ENCODE measurements at places on chromosomes 13 and 19.

DNA sequence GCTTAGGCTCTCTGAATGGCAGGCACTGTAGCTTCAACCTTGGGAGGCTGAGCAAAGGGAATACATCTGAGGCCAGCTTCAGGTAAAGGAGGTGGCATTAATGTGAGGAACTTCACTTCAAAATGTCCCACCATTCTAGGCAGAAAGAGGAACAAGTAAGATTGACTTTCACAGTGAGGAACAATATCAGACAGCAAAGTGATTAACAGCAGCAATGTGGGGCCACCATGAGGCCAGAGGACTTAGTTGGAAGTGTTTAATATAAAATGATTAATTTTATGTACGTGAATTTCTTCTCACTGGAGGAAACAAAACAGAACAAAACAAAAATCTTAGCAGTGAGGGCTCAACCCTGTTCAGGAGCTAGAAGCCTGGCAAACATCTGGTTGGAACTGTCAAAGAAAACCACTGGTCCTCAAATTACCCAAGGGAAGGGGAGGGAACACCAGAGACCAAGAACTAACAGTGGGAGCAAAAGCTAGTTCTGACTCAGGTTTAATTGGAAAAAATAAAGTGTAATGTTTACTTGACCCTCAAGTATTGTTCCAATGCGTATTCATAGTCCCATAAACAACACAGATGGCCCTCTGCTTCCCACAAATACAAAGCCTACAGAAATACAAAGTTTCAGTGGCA, 43.9 kb upstream of the FRY start:
- no peak for DNase-seq

GRCh38 chr19:14554382-14554812, 17.5 kb downstream of the NDUFB7 start:
- DNase-seq, result no peak

- DNase-seq, result no peak
Observed at GRCh38 chr19:10818301-10819123, 17.5 kb downstream of the TMED1 start.

GRCh38 chr19:45531349-45531748, 24.1 kb downstream of the VASP start:
- no peak for DNase-seq

- no peak for DNase-seq
Observed at GRCh38 chr13:28579322-28579721, 79.6 kb upstream of the POMP start.

DNA sequence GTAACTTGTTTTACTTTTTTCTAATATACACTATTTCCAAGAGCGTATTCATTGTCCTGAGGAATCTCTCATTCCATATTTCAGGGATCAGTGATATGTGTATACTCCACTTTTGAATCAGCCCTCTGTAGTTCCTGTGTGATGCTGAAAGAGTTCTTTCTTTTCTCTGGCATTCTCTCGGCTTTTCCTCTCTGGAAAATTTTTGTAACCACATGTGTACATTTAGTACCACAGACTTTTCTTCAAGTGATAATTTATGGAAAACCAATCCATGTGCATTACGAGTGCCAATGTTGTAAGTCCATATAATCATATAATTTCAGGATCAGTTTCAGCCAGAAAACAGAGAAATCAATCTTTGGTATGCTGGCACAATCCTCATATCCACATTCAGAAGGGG, 102.2 kb upstream of the MBNL2 start:
- DNase-seq, result no peak

DNA sequence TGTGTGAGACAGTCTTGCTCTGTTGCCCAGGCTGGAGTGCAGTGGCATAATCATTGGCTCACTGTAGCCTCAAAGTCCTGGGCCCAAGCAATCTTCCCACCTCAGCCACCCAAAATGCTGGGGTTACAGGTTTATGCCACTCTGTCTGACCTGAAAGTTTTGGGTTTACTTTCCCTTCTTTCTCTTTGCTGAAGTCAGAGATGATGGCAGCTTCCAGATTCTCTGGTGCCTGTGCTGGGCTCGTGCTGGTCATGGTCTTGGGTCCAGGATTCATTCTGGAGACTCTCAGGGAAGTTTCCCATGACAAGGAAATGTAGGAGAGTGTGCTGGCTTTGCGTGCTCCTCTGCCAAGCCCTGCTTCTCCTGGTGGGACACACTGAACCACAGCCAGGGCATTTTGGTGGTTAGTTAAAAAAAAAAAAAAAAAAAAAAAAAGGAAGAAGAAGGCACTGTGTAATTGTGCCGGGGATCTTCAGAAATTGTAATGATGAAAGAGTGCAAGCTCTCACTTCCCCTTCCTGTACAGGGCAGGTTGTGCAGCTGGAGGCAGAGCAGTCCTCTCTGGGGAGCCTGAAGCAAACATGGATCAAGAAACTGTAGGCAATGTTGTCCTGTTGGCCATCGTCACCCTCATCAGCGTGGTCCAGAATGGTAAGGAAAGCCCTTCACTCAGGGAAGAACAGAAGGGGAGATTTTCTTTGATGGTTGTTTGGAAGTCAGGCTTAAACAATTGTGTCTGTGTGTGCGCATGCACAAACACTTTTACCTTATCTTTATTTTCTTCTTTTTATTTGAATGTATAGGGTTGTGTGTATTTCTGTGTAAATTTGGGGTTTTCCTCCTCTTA, at the start of gene ALOX5AP:
Gene ALOX5AP, plus strand, starts transcription at position 519 of the 847 bp plus-strand sequence. Its CDS starts 63 bp downstream, at position 582.
- peak; percentile 27 for DNase-seq

GRCh38 chr19:42115219-42115618, 17.0 kb downstream of the POU2F2 start:
- no peak for DNase-seq

- DNase-seq, result no peak
Observed at GRCh38 chr19:46284635-46285034, 12.2 kb upstream of the HIF3A start.

GRCh38 chr19:30719189-30719998, 347.2 kb downstream of the ZNF536 start:
- DNase-seq, result no peak

DNA sequence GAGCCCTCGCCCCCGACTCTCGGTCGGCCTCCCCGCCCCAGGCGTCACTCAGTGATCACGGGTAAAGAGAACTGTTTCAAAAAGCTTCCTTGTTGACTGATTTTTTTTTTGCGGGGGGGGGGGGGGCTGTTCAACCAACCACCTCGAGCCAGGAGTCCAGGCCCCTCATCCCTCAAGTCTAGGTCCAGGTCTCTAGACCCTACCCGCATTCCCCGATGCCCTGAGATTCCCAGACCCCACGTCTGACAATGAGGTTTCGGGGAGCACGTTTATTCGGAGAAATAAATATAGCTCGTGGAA, 4.3 kb downstream of the HRC start:
- no peak for DNase-seq

DNA sequence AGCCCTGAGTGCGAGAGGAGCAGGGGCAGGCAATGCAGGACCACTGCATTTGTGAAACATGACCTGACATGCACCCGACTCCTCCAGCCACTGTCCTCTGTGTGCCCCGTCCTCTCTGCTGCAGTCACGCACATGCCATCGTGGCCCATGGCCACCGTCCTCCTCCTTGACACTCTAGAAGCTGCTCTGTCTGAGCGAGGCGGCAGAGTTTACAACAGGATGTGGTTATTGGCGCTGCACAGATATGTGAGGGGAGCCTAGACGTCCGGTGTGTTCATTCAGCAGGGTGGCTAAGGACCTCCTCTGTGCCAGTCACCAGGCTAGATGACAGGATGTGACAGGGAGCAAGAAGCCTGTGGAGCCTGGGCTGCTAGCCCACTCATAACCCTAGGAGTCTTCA, 277.8 kb downstream of the FOXO1 start:
- peak; percentile 80 for DNase-seq

GRCh38 chr13:26976313-26976712, 195.3 kb downstream of the USP12 start:
- DNase-seq, result no peak

DNA sequence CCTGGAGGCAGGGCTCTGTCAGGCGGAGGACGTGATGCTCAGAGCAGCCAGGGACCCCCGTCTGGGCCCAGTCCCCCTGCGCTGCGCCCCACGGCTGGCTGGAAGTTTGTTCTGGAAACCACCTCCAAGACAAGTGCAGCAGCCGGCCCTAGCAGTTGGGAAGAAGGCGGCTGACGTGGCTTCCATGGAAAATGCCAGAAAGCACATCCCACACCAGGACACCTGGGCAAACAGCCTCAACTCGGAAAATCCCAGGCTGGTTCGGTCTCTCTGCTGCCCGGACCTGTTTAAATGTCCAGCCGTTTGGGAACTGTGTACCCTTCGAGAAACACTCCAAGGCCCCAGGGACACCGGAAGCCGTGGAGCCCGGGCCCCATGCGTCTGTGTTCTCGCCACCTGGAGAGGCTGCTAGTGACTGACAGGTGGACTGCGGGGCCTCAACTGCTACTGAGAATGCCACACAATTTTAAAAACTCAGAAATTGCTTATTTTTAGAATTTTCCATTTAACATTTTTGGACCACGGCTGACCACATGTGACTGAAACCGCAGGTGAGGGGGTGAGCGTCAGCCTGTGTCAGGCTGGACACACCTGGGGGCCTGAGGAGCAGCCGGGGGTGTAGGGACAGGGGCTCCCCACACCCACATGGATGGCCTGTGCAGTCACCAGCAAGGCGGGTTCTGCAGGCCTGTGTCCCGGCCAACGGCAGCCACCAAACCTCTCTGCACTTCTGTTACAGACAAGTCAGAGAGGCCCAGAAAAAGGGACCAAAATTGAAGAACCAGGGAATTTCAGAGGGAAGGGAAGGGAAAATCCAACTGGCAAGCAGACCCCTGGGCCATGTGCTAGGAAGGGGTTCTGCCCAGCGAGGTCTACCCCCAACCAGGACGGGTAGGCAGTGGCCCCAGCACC, 31.7 kb downstream of the RASA3 start:
- DNase-seq, result no peak

DNA sequence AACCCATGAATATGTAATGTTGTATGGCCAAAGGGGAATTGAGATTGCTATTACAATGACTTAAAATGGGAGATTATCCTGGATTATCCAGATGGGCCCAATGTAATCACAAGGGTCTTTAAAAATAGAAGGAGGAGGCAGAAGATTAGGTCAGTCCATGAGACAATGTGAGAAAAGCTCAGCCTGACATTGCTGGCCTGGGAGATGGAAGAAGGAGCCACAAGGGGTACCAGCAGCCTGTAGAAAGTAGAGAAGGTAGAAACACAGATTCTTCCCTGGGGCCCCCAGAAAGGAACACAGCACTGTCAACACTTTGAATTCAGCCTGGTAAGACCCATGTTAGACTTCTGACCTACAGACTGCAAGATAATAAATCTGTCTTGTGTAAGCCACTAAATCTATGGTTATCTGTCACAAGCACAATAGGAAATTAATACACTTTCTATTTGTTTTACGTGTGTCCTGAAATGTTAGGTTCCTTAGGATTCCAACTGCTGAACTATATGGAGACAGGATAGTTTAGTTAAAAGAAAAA, 132.9 kb upstream of the SERP2 start:
- DNase-seq, result no peak

Data from activated effector memory CD4-positive, alpha-beta T cell treated with Interleukin-2 at 50 U/mL for 16 hours (primary cell).